ENCODE measurements at places on chromosomes 13 and 19.
A peak's percentile ranks its signal among the peaks of the same experiment; 100 is the strongest.

DNA sequence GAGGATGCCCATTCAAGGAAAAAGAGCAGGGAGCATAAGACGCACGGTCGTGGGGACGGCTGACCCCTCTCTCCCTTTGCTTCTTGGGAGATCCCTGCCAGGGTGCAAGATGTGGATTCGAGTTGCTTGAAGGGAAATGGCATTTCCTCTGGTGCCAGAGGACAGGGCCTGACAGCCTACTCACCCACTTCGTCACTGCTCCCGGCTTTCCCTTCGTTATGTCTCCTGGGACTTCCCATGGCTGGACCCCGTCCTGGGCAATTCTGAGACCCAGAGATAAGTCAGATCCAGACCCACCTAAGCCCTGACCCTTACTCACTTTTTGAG is 1.2 kb downstream of the TBC1D17 start:
- DNase-seq = no peak

GRCh38 chr13:102657630-102658029 is 37.2 kb downstream of the METTL21C start:
- DNase-seq = no peak

- DNase-seq = no peak
Measured at GRCh38 chr13:46523972-46524752, 28.8 kb upstream of the LRCH1 start.

DNA sequence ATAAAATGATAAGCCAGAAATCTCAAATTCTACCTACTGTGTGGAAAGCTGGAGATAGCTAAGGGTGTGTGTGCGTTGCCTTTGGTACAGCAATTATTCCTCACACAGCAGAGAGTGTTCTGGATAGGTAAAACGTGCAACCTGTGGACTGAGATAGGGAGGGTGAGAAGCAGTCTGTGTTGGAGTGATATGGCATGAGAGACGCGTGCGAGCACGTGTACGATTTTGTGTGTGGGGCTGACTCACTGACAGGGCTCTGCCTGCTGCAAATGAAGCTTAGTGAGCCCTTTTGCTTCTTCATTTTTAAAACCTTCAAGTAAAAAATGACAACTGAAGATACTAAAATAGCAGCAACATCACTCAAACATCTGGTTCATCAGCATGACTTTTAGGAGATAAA is 35.7 kb upstream of the SLC10A2 start:
- peak; percentile 19 for DNase-seq

GRCh38 chr13:50512474-50513299 is 330.8 kb downstream of the DLEU7 start:
- DNase-seq = no peak

Data from trophoblast cell (in vitro differentiated cells and primary cell).